ENCODE measurements at places on chromosomes 11 and 22.
A peak's percentile ranks its signal among the peaks of the same experiment; 100 is the strongest.

DNA sequence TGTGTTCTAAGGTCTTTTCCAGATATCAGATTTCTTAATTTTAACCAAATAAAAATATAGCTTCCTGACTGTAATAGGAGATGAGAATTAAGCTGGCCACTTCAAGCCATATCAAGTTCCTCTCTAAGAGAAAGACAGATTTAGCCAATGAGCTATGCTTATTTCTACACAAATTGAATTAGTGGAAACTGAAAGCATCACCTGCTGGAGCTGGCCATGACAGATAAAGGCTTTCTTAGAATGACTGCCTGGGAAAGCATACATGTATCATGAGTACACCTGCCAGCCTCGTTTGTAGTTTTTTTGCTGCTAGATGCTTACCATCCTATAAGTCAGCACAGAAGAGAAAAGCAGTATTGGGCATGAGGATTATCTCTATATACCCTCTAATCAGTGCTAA lies 53.5 kb upstream of the DBX1 start:
- no peak for DNase-seq

DNA sequence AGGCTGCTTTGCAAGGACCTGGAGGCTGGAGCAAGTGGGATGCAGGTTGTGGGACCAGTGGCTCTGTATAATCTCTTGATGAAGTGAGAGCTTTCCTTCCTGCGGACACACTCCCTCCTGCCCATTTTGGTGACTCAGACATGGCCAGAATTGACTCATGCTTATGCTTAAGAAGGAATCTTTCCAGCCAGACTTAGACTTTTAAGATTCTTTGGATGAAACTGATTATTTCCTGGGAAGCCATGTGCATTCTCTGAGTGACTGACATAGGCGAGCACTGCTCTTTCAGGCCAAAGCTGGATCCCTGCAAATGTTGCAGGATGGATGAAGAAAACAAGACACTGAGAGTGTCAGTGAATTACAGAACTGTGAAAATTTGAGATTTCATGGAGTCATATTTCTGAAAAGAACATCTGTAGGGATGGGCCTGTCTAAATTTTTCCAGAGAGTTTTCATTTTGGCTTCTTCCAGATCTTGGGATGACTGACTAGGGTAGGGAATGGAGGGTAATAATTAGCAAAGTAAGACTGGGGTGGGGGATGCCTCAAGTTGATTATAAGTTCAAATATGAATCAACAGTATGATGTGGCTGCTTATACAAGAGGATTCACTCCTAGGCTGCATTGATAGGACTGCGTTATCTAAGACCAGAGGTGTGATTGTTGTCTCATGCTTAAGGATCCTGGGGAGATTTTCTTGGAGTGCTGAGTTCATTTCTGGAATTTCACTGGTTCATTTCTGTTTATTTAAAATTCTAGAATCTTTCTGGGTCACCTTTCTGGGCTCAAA lies 195.8 kb downstream of the HIPK3 start:
- no peak for DNase-seq

DNA sequence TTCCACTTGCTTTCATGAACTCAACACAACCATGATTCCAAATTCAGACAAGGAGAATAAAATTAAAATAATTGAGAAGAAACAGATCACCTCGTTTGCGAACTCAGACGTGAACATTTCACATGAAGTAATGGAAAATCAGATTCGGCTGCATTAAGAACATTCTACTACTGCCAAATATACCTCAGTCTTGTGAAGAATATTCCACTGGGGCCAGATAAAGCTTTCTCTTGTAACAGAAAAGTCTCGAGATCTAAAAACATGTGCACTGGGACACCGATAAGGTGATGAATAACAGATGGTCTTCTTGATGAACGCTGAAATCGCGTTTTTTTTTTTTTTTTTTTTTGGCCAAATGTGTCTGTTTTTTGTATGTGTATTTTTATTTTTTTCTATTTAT lies 761.1 kb downstream of the BRD1 start:
- no peak for DNase-seq

- DNase-seq = no peak
These were observed 11.9 kb upstream of the ISX start for GRCh38 chr22:35054064-35054463.

GRCh38 chr11:870127-870413 lies 27.4 kb downstream of the TSPAN4 start:
- no peak for DNase-seq

DNA sequence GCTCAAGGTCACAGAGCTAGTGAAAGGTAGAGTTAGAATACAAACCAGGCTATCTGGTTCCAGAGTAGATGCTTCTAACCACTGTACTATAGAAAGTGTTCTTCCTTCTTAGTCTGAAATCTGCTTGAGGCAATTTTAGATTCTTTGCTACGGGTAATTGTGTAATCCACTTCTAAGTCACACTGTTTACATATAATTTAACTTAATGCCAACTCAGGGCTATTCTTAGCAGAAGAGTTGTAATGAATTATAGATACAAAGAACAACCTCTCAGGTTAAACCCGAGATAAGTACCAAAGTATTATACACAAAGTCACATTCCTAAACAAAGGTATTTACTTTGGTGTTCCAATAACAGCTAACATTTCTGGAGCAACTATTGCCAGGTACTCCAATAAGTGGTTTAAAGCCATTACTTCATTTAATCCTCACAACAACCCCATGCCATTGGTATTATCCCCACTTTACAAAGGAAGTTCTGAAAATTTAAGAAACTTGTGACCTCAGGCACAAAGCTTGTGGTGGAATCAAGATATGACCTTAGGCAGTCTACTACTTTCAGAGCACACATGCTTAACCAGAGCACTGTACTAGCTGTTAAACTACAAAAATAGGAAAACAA lies 31.1 kb upstream of the DDI1 start:
- no peak for DNase-seq

DNA sequence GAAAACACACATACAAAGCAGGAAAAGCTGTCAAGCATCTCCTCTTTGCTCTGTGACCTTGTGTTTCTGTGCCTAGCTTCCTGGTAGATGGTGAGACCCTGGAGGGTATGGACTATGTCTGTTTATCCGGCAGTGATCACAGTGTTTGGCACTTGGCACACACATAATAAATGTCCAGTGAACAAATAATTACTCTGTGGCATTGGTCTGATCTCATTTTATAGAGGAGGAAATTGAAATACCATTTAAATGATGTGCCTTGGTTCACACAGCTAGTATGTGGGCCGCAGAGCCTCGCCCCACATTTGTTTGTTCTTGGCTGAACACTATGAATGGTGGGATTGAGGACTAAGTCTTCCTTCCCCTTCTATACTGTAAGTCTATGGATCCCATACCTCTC lies 104.7 kb upstream of the SPON1 start:
- DNase-seq = no peak

- no peak for DNase-seq
These were observed 545 bp downstream of the FEN1 start for GRCh38 chr11:61793083-61793828.

DNA sequence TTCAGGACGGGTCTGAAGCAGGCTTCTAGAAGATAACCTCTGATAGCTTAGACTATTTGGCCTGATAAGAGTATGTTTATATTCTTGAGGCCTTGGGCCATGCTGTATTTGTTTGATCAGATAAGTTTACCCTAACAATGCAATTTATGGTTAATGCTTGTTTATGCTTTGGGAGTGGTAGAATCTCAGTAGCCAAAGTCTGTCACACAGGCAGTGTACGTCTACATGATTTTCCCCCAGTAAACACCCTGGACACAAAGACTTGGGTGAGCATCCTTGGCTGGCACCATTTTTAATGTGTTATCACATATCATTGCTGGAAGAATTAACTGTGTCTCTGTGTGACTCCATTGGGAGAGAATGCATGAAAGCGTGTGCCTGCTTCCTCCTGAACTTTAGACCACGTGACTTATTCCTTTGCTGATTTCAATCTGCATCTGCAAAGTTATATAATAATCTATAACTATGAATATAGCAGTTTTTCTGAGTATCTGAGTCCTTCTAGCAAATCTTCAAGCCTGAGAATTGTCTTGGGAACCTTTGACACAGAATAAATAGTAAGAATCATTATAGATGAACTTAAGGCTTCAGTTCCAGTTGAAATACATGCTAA lies 172.4 kb downstream of the CASP12 start:
- no peak for DNase-seq

GRCh38 chr22:25014896-25015755 lies 62.6 kb downstream of the KIAA1671 start:
- no peak for DNase-seq

- no peak for DNase-seq
These were observed 3.9 kb downstream of the CHST1 start for GRCh38 chr11:45661439-45662055.

- no peak for DNase-seq
These were observed 192.6 kb upstream of the E2F8 start for GRCh38 chr11:19433367-19433766.

- DNase-seq = no peak
These were observed 16.2 kb downstream of the SHISA8 start for GRCh38 chr22:41898645-41899044.

DNA sequence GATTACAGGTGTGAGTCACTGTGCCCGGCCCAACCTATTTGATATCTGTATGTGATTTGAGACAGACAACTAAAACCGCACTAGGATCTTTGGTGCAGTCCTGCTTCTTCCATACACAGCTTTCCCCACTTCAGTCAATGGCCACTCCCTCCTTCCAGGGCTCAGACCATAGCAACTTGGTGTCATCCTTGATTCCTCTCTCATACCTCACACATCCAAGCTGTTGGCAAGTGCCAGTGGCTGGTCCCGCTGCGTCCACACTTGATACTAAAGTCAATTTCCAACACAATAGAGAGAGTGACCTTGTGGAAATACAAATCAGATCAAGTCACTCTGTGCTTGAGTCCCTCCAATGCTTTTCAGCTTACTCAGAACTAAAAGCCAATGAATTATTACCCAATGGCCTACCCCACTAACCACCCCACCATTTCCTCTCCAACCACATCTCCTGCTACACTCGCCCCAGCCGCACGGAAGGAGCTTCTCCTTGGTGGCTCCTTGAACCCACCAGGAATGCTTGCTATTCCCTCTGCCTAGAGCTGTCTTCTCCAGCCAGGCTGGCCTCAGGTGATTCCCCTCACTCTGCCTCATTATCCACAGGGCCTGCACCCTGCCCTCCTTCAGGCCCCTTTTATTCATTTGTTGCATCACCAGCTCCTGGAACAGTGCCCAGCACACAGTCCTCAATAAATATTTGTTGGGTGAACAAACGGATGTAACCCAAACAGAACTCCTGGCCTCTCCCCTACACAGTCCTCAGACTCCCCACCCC lies 12.9 kb downstream of the ABTB2 start:
- DNase-seq = no peak

- DNase-seq = no peak
These were observed 343.2 kb downstream of the NTM start for GRCh38 chr11:131713529-131714134.

GRCh38 chr11:45344028-45344427 lies 57.9 kb upstream of the SYT13 start:
- DNase-seq = no peak

GRCh38 chr11:35111161-35112055 lies 27.6 kb upstream of the CD44 start:
- DNase-seq = peak; percentile 50

DNA sequence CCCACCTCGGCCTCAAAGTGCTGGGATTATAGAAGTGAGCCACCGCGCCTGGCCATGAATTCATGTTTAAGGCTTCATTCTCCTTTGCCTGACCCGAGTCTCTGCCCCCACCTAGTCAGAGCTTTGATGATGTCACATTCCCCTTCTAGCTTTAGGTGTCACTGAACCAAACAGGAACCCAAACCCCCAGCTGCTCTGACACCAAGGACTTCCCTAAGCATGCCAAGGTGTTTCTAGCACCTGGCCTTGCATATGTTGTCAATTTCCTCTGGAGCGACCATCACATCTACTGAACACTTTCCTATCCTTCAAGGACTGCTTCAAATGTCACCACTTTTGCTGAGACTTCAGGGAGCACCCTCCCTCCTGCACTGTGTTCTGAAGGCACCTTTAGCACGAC lies 2.3 kb downstream of the F2 start:
- no peak for DNase-seq

- DNase-seq = no peak
These were observed 110.4 kb downstream of the RRAS2 start for GRCh38 chr11:14248580-14248981.

- DNase-seq = no peak
These were observed 2.1 kb upstream of the BARX2 start for GRCh38 chr11:129373489-129373953.

- DNase-seq = peak; percentile 25
These were observed 39.0 kb upstream of the MMP20 start for GRCh38 chr11:102664001-102664752.

Measured in KBM-7 (cell line).